ENCODE measurements at places on chromosomes 12 and 14. TPM values are rescaled to one million over a fixed set of nuclear protein-coding genes. Genes with fewer than 3 reads are reported as not detected.

PPP1R36 gene
- total RNA-seq, result not detected

GRCh38 chr14:86481104-86481503 is 951.2 kb downstream of the FLRT2 start:
- no peak for DNase-seq

DNA sequence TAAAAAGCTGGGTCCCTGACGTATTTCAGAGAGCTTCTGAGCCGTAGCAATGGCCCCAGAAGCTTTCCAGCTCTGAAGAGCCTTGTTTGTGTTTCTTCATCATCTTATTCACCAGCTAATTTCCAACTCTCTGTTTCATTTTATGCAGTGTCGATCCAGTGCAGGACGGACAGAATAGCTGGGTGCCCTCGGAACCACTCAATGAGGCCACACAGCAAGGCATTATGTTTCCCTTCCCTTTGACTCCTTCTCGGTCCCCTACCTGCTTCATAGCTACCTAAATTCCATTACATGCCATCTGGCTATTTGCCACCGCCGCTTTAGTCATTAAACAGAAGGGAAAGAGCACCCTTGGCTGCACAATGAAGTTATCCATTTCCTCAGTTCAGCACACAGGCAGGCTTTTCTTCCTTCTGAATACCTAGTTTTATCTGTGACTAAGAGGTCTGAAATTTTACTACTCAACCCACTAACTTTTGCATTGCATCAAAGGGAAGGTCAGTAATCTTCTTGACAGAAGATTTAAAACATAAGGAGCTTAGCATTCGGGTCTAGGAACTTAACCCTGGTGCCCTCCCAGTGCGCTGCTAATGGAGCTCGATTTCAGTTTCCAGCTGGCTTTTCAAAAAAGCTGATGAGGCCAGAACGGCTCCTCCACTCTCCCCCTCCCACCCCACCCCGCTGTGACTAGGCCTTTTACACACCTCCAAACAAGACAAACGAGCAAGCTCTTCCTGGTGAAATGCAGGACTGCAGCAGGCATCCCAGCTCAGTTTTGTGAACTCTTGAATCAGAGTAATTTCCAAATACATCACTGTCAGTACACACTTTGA is 176.8 kb downstream of the GXYLT1 start:
- DNase-seq, result no peak

C12orf54 gene
- not detected for total RNA-seq

CLEC4A gene
- not detected for total RNA-seq

All from activated T-helper 2 cell treated with anti-CD3 and anti-CD28 coated beads, Interferon-gamma antibody, Interleukin-2, Interleukin-4, amounts not matched to agents 10 μg/mL and 5 μg/mL and 100 μg/mL, durations not matched to agents 14 hours and 24 hours and 36 hours (primary cell).